Occipital lobe (tissue), 3 donors: ENCODE measurements at places on chromosomes 13 and 19.

- DNase-seq: no peak
Observed at GRCh38 chr13:75473468-75473867, 8.5 kb downstream of the TBC1D4 start.

- DNase-seq: no peak
Observed at GRCh38 chr19:57302020-57302465, 18.2 kb upstream of the ZNF543 start.

DNA sequence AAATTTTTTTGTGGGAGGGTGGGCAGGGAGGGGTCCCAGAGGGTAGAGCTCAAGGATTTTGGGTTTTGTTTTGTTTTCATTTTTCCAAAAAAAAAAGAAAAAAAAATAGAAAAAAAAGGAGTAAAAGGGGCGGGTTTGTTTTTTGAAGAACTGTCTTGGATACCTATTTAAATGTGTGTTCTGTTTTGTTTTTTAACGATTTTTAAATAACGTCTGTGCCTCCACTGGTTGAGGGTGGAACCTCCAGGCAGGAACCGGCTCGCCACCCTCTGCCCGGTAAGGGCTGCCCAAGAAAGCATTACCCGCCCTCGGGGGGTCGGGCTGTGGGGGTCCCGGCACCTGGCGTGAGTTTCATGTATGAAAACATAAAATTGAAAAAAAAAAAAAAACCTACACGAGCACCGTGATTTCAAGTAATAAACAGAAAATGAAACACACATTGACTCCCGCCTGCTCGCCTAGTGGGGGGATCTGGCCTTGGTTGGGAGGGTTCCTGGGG, 10.4 kb downstream of the MIDN start:
- DNase-seq: no peak

- DNase-seq: no peak
Observed at GRCh38 chr13:56718791-56719190, 421.9 kb upstream of the PRR20A start.

GRCh38 chr13:20974981-20975585, 72.5 kb upstream of the XPO4 start:
- no peak for DNase-seq

DNA sequence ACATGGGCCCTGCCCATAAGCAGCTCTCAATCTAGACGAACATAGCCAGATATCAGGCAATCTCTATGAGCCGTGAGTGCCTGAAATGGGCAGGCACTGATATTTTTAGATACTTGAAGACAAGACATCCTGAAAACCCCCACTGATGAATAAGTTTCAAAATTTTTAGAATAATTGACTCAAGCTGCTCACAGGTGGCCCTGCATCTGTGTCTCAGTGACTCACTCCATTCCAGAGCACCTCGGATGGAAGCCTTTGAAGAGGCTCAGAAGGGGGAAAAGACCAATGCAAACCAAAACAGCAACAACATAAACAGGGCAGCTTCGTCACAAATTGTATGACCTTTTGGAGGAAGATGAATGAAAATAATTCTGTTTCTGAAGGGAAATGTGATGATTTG, 42.8 kb upstream of the SLC46A3 start:
- DNase-seq: no peak

GRCh38 chr19:6073858-6074708, 36.2 kb downstream of the RFX2 start:
- no peak for DNase-seq

- no peak for DNase-seq
Observed at GRCh38 chr19:3687393-3687773, 12.9 kb downstream of the PIP5K1C start.

DNA sequence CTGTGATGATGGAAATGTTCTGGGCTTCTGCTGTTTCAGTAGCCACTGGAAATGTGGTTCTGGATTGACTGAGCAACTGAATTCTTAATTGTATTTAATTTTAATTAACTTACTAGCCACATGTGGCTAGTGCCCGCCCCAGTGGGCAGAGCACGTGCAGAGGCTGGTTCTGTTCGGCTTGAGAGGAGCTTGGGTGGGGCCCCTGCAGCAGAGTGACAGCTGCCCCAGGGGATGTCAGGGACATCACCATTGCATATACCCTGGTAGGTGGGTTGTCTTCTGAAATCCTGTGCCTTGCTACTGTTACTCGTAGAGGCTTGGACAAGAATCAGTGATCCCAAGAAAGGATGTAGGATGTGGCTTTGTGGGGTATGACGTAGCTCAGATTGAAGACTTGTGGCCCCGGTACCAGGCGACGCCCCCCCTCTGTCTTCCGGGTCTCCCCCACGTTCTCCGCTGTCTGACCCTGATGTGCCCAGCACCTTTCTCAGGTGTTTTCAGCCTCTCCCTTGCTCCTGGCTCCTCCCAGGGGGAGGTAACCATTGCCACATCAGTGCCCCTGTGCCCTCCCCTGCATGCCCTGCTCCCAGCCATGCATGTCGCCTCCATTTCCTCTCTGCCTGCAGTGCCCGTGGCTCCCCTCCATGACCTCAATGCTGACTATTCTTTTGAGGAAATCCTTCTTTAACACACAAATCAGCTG, 102.6 kb upstream of the RNF113B start:
- DNase-seq: no peak

GRCh38 chr19:2374808-2375207, 14.7 kb downstream of the TMPRSS9 start:
- DNase-seq: no peak

- no peak for DNase-seq
Observed at GRCh38 chr13:53121919-53122318, 93.3 kb downstream of the OLFM4 start.

GRCh38 chr13:46022481-46022880, 30.1 kb downstream of the ZC3H13 start:
- no peak for DNase-seq

- peak; percentile 34 for DNase-seq
Observed at GRCh38 chr19:6267552-6268381, 12.0 kb downstream of the MLLT1 start.

- no peak for DNase-seq
Observed at GRCh38 chr19:38352611-38353010, 17.0 kb downstream of the CATSPERG start.

DNA sequence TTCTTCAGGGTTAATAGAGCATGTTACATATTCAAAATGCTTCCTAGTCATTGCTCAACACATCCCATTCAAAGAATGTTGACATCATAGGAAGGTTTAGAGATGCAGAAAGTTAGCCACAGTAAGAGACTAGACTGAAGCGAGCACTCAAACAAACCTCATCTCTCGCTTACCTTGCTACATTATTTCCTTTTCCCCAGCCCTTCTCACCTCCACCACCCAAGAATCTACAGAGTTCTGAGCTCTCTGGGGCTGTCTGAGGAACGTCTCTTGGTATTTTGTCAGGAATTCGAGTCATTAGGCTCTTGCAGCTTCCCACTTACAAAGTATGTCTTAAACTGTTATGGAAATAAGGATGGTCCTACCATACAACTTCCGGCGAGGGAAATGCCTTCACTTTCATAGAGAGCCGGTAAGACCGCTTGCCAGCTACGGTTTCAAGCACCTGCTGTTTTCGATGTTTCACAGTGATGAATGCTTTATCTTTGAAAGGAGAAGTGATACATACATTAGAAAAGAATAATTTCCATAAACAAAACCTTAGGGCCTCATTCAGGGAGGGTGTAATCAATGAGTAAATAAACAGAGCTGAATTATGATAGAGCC, 65.1 kb downstream of the FLT1 start:
- no peak for DNase-seq

GRCh38 chr19:38805180-38805579, 7.6 kb downstream of the LGALS4 start:
- no peak for DNase-seq

DNA sequence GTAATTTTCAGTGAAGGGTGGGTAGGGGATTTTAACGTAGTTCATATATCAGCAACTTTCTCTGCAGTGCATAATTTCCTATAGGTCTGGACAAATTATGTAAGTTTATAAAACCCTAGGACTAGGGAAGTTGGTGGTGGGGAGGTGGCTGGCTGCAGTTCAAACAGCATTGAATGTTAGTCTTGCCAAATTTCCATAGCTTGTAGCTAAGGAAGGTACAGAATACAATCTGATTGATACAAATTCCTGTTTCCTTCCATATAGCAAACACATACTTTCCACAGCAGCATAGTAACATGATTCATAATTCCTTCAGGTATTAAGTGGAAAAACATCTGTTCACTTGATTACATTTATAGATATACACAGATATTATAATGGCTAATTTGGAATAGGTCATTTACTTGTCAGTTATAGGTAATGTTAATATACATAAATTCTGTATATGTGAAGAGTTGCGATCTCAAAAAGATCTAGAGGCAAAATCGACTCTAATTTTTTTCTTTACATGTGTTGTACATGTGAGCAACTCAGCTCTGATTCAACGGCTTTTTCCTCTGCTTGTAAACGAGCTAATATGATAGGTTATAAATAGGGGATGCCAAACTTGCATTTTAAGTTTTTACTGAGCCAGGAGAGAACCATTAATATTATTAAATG, 233.4 kb upstream of the CSNK1A1L start:
- no peak for DNase-seq

GRCh38 chr13:44660050-44660449, 83.9 kb upstream of the TSC22D1 start:
- no peak for DNase-seq

- DNase-seq: no peak
Observed at GRCh38 chr13:73074014-73074413, 15.2 kb downstream of the KLF5 start.

DNA sequence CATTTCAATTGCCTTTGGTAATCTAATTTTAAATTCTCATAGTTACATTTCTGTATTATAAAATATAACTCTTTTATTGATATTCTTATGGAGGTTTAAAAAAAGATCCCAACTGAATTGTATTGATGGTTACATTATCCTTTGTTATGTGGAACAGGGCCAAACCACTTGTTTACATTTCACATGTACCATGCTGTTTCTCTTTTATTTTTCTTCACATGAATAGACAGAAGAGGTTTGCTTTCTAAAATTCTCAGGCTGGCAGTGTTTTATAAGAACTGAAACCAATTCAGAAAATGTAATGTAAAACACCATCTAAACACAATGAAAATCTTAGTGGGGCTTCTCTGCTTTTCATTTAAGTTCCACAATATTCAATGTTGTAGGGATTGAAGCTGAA, 122.5 kb downstream of the GPC5 start:
- DNase-seq: no peak

DNA sequence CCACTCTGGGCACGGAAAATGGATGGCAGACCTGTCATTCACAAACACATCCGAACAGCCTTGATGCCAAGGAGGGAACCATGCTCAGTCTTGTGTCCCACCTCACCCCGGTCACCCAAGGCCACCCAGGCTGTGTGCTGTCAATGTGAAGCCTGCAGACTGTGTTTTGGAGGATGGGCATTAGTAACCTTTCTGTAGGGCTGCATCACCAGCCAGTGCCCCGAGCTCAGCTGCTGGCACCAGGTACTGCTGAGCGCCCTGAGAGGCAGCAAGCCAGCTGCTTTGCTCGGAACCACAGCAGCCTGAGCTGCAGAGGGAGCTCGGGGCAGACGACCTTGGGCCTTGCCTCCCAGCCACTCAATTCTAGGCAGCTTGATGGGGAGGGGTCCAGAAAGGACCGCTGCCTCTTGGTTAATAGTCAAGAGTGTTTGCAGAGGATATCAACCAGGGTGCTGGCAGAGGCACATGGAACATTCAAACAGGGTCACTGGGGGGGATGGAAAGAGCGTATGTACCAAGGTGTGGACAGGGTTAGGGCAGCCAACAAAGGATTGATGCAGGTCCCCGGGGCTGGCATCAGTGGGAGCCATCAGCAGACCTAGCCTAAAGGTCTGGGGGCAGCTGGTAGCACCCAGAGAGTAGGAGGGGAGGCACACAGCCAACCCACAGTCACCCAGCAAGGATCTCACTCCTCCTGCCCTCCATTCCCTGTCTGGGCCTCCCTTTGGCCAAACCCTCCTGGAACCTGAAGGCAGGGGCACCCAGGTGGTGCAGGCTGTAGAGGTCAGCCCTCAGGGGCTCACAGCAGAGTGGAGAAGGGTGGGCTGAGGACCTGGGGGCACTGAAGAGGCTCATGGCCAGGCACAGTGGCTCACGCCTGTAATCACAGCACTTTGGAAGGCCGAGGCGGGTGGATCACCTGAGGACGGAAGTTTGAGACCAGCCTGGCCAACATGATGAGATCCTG, 8.1 kb downstream of the VSTM2B start:
- DNase-seq: no peak

DNA sequence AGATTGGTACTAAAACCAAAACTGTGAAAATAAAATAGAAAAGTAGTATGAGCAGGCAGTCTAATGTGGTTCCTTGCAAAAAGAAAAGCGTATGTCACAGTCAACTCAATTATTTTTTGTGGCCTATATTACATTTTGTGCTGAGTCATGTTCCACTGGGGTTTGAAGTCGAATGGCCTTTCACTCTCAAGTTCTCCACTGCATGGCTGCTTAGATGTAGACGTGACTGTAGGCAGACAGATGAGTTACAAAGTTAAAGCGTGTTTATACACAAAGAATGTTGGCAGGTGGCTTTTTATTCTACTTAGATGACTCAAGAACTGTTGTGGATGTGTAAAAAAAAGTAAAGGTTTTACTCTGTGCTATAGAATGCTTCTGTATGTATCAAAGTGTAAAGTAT, 133.9 kb downstream of the SLITRK6 start:
- no peak for DNase-seq

- no peak for DNase-seq
Observed at GRCh38 chr13:91369441-91369831, 21.9 kb downstream of the MIR17HG start.

DNA sequence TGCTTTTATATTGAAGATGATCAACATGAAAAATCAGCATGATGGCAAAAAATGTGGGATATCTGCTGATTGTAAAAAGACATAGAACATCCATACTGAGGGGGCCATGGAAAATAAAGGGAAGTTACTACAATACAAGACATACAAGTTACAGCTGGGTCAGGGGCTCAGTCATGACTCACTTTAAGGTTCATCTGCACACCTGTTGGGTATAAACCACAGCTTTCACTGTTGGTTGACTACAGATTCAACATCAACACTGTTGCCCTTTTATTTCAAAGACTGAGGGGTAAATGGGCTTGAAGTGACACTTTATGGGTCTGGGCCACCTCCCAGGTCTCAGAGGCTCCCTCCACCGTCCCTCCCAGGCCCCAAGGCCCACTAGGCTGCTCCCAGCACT, 98.1 kb upstream of the IRS2 start:
- DNase-seq: no peak

DNA sequence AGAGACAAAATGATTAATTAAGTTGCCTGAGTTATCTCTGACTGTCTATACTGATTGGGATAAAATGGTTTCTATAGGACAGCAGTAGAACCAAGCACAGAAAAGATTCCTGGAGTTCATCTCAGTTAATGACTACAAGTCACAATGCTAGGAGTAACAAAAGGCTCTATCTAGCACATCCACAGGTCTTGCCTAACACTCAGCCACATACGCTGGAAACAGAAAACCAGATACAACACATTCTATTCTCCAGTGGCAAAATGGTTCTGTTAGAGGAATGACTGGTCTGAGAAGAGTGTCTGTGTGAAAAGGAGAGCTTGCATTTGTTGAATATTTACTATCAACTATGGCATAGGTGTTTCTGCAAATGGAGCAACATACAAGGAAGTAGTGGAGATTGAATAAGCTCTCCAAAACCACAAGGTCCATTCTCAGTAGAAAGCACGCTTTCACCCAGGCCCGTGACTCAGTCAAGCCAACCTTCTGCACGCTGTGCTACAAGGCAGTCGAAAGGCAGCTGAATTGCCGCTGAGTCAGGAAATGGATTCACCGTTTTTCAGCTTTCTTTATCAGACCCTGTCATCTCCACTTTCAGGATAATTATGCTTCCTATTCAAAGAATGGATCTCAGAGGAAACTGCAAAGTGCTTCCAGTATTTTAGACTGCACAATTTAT, 761.5 kb downstream of the EFNB2 start:
- no peak for DNase-seq

GRCh38 chr13:44259045-44260027, 114.3 kb upstream of the SERP2 start:
- DNase-seq: no peak
